ENCODE measurements at places on chromosomes 16 and 17.

DNA sequence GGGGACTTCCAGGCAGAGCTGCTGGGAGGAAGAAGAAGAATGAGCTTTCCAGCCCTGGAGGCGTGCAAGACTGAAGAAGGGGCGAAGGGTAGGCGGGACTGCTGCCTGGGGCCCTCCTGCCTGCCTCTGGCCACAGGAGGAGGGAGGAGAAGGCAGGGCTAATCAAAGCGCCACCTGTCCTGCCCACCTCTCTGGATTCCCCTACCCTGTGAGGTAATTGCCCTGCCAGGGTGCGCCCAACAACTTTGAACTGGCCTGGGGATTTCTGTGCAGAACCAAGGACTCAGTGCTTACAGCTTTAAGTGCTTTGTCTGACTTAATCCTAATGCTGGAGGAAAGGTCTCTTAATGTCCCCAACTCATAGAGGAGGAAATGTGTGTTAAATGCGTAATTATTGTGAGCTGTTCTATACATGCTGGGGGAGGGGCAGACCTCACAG lies at the start of gene NOXO1:
Gene NOXO1 (minus strand): TSS at position 72 of the 439 bp plus-strand sequence. CDS start 290 bp downstream, outside the sequence.
- DNase-seq: no peak

DNA sequence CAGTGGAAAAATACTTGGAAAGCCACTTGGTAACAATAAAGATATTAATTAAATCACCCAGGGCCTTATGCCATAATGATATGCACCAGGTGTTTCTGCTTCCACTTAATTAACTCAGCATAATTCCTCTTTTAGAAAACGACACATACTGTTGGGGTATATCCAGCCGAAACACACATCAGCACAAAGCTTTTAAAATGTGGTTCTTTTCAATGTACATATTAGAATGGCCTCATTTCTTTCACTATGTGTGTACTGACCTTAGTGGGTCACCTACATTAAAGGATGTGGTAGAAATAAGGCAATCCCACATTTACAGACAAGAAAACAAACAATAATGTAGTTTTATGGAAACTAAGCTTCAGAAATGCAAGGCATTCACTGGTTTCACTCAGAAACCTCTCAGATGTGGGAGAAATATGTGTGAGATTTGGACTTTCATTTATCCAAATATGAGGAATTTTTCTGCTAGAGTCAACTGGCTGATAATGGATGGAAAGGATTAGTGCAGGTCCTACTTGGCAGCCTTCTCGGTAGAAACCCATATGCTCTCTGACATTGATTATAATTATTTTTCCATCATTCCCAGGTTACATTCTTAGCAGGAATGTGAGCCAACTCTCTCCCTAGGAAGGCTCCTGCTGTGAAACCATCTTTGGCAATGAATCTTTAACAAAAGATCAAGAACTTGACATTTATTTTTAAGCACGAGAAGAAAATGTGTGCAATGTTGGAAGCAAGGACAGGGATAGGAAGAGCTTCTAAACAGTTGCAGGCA lies 66.7 kb upstream of the DHX40 start:
- DNase-seq: no peak

GRCh38 chr16:89811321-89811720 lies 5.1 kb downstream of the FANCA start:
- no peak for DNase-seq

DNA sequence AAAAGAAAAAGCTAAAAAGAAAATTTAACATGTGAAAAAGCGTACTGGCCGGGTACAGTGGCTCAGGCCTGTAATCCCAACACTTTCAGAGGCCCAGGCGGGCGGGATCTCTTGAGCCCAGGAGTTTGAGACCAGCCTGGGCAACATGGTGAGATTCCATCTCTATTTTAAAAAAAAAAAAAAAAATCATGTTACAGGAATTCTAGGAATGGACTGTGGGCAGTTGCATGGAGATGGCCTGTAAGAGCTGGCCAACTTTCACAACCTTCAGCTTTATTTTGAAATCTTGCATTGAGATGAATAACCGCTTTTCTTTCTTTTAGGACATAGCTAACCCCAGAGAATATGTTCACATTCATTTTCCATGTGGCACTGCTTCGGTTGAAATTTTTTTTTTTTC lies 8.2 kb upstream of the CIAO3 start:
- no peak for DNase-seq

DNA sequence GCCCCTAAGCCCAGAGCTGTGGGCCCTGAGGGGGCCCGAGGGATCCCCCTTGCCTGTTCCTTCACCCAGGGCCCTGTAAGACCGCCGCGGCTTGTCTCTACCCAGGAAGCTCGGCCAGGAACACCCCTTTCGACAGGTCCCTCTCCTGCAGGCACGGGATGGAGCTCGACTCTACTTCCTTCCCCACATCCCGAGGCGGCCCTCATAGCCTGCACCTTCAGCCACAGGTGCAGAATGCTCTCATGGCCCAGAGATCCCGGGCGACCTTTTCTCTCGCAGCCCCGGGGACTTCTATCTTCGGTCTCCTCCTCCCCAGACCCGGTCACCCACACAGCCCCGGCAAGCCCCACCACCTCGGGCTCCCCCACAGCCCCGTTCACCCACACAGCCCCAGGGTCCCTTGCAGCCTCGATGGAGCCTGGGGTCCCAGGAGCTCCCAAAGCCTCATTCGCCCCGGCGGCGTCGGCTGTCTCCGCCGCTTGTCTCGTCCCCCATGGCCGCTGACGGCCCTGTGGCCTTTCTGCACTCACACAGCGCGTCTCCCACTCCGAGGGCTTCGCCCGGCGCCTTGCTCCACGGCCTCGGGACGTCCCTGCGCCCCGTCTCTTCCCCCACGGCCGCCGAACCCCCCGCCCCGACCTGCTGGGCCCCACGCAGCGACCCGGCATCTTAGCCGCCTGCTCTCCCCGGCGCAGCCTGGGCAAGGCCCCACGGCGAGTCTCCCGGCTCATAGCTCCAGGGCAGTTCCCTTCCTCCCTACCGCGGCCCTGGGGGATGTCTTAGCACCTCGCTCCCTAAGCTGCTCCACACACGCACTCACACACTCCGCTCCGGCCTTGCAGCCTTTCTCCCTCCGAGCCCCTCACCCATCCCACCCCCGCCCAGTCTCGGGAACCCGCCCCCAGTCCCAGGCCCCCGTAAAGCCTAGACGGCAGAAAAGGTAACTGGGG lies 650 bp downstream of the KIAA0753 start:
- peak; percentile 47 for DNase-seq

- no peak for DNase-seq
These were observed 104.5 kb downstream of the HS3ST4 start for GRCh38 chr16:25796239-25796638.

GRCh38 chr17:78040440-78041385 lies 82.2 kb downstream of the TNRC6C start:
- peak; percentile 22 for DNase-seq

- DNase-seq: no peak
These were observed 3.7 kb upstream of the HCRT start for GRCh38 chr17:42188749-42189650.

DNA sequence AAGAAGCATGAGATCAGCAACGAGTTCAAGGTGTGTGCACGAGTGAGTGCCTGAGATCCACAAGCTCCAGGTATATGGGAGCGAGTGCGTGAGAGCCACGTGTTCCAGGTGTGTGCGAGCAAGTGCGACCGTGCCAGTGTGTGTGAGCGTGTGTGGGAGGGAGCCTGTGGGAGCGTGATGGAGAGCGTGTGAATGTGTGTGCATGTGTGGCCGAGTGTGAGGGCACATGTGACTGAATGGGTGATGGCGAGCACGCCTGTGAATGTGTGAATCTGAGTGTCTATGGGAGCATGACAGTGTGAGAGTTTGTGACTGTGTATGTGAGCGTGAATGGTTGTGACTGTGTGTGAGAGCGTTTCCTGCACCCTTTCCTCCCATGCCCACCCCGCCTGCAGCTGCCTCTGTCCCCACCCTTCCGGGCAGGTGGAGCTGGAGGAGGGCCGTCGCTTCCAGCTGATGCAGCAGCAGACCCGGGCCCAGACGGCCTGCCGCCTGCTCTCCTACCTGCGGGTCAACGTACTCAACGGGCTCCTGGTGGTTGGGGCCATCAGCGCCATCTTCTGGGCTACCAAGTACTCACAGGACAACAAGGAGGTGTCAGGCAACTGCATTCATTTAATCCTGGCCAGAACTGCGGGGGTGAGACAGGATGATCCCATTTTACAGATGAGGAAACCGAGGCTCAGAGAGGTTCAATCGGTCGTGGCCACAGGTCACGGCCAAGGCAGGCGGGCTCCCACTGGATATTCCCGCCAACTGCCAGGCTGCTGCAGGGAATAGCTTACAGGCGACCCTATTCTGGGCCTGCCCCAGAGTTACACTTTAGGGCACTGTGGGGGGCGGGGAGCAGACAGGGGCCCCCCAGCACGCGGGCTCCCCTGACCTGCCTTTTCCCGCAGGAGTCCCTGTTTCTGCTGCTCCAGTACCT lies 3.7 kb downstream of the TMC8 start:
- DNase-seq: peak; percentile 79

GRCh38 chr16:3282103-3282729 lies 1.1 kb upstream of the ZNF263 start:
- DNase-seq: no peak

DNA sequence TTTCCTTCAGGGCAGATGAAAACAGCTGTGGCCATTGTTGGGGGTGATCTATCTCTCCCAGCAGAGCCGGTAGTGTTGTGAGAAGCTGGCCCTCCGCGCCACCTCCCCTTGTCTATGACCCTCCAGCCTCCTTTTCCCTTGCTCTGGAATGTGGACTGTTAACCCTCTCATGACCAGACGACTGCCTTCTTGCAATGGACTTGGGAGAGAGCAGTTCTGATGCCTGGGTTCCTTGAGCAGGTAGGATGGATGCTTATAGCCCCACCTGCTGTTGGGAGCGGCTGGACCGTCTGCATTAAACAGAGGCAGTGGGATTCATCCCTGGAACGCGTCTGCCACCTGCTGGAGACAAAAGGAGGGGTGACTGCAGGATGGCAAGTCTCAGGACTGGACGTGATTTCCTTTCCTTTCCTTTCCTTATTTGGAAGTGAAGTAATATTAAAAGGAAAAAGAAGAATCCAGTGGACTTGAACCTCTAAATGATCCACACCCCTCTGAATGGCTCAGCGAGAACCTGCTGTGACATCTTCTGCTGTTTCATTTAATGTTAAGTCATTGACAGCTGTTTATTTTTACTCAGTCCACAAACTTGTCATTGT lies 1.8 kb upstream of the SOST start:
- peak; percentile 89 for DNase-seq

- DNase-seq: no peak
These were observed 149.6 kb downstream of the SOX9 start for GRCh38 chr17:72270273-72270924.

- DNase-seq: no peak
These were observed 42.6 kb downstream of the CFAP20 start for GRCh38 chr16:58086381-58087208.

DNA sequence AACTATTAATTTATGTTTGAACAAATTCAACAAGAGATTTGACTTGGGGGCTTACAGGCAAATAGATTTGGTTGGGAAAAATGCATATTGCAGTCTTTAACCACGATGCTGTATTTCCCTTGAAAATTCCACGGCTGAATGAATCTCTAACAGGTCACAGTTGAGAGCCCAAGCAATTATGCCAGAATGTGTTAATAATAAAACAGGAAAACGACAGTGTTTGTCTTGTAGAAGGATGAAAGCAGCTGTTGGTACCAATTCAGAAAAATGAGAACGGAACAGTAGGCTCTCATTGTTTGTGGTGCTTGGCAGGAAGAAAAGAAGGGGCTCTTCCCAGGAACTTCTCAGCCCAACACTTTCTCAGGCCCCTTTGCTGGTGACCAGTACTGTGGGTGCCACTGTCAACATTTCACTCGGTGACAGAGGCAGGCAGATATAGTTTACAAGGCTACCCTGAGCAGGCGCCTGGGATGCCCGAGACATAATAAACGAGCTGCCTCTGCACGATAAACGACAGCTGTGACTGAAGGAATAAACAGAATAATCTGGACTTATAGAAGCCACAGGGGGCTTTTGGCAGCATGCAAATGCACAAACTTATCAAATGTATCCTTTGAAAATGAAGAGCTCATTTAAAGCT lies 387.1 kb downstream of the HS3ST4 start:
- no peak for DNase-seq

DNA sequence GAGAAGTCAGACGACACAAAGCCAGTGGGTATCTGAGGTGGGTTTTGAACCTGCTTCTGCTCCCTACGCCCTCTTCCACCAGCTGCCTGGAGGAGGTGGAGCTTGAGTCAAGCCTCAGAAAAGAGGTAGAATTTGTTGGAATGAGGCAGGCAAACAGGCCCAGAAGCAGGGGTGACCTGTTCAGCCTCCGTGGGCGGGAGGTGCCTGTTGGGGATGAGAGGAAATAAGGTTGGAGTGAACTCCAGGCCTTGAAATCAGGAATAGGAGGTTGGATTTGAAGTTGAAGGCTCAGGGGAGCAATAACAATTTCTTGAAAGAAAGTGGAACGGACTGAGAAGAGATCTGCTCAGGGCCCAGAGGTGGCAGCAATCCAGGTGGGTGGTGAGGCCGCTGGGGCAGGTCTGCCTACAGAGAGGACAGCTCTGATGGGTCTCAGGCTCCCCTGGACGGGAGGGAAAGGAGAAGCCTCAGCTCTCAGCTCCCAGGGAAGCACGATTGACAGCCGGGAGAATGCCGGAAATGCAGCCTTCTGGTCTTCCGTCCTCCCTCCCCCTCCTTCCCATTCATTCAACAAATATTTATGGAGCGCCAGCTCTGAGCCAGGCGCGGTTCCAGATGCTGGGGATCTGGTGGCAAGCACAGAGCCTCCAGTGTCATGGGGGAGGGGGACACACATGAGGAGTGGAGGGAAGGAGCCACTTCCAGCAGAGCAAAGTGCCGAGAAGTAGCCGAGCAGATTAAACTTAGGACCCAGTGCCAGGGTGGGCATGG lies 61.9 kb upstream of the CIBAR2 start:
- no peak for DNase-seq

DNA sequence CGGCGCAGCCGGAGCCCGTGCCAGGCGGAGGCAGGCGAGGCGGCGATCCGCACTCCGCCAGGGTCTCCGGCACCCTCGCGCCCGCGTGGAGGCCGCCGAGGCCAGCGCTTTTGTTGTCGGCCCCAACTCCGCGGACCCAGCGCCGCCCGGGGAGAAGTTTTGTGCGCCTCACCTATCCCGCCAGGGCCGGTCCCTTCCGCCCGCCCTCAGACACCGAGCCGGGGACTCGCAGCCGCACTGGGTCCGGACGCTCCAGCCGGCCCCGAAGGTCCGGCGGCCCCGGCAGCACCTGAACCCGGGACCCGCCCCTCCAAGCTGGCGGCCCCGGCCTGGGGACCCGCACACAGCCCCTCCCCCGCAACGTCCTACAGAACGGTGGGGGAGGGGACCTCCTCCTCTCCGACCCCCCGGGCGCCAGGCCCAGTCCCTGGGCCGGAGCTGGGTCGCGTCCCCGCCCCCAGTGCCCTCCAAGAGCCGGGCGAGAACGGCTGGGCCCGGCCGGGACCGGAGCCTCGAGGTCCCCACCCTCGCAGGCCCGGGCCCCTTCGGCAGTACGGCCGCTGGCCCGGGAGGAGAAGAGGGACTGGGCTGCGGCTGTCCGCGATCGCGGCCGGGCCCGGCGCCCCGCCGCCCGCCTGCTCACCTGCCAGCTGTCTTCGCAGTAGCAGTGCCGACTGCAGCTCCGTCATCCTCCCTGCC lies 698 bp downstream of the UBE2G1 start:
- DNase-seq: peak; percentile 36

GRCh38 chr16:71359431-71359830 lies 908 bp downstream of the CALB2 start:
- no peak for DNase-seq

Measured in activated naive CD4-positive, alpha-beta T cell treated with Interleukin-2 at 50 U/mL for 16 hours (primary cell).